Caudate nucleus (tissue), 63 donors: ENCODE measurements at places on chromosomes 6 and 20.

GRCh38 chr20:20297181-20297580 lies 70.7 kb upstream of the INSM1 start:
- DNase-seq, result no peak

- DNase-seq, result peak; percentile 8
Observed at GRCh38 chr6:1604158-1605003, 5.3 kb upstream of the FOXC1 start.

GRCh38 chr6:137685798-137686375 lies 181.2 kb upstream of the TNFAIP3 start:
- DNase-seq, result no peak

- no peak for DNase-seq
Observed at GRCh38 chr6:43772681-43773049, 2.7 kb downstream of the VEGFA start.

- DNase-seq, result no peak
Observed at GRCh38 chr20:9129756-9130155, 60.9 kb downstream of the PLCB4 start.

GRCh38 chr20:61835301-61835700 lies 230.4 kb downstream of the TAF4 start:
- DNase-seq, result no peak

DNA sequence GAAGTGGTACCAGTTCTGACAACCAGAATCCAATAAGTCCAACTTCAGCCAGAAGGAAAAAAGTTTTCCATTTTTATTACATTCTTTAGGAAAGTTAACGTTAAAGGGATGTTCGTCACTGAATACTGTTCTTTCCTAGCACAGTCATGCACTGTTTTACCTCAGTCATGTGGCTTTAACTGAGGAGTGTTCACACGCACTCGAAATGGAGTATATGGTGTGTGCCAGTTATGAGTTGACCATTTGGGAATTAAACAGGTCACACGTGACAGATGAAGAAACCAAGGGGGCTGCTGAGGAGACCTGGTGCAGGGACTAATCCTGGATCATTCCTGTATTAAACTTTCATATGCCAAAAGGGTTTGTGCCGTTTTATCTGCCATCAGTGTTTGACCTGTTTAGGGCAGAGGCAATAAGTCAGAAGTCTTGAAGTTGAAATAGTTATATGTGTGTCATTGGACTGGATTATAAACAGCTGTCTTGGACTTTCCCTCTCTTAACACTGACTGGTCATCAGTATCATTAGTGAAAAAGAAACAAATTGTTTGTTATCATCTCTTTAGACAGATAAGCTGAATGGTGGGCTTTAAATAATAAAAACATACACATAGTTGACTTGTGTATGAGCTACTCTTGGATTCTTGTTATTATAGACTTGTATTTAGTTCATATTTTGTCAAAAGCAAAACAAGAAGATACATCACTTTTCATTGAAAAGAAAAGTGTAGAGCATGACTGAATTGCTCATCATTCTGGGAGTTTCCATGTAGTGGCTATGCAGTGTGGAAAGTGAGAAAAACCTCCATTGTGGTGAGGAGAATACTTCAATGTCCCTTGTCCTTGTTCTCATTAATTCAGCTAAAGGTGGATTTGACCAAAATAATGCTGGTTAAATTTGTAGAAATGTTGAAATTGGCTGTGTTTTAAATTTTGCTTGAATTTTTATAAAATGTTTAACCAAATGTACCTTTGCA lies 123.5 kb upstream of the SAMD5 start:
- no peak for DNase-seq

DNA sequence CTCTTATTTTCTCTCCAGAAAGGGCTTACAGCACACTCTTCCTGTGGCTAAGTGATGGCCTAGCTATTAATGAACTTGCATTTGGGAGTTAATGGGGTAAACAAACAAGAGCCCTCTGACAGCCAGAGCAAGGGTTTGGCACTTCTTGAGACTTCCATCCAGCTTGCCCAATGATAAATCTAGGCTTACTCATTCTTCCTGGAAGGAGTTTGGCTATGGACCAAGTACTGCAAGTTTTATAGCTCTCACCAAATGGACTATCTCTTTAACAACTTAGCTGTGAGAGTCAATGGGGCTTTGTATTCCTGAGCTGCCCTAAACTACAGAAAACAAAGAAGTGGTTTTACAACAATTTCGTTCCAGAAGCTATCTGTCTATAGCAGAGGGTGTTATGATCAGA lies 16.7 kb upstream of the PI3 start:
- DNase-seq, result no peak

DNA sequence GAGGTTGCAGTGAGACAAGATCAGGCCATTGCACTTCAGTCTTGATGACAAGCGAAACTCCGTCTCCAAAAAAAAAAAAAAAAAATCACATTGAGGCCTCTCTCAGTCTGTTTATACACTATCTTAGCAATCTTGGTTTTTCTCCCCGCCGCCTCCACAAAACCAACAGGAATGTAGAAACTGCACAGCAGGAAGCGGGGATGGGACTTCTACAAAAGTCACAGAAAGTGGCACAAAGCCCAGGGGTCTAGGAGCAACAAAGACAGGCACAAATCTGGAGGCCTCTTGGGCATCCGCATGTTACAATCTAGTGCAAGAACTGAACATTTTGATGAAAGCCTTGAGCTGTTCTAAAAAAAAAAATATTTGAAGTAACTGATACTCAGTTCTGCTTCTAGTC lies 48.6 kb downstream of the KDM1B start:
- DNase-seq, result no peak

- peak; percentile 16 for DNase-seq
Observed at GRCh38 chr6:53484476-53485280, 60.2 kb downstream of the GCLC start.
